Iris pigment epithelial cell (primary cell): ENCODE measurements at places on chromosomes 3 and 15.

DNA sequence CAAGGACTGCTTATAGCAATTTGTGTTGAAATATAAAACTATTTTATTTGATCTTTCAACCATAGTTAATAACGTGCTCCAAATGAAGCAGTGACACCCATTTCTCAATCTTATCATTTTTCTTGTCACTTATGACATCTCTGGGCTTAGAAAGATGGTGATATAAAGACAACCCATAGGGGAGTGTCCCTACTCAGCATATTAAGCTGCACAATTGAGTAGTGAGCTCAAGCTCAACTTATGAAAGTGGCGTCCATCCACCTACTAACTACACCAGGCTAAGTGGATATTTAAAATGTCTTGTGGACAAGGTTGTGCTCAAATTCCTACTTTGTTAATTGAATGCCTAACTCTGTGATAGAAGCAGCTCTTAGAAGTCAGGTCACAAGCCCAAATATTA is 46.7 kb downstream of the SLC9C1 start:
- no peak for DNase-seq

- DNase-seq: no peak
These were observed 19.5 kb upstream of the LAMP3 start for GRCh38 chr3:183182073-183182472.

- peak; percentile 97 for DNase-seq
These were observed 27.9 kb upstream of the TGFBR2 start for GRCh38 chr3:30578479-30578878.

GRCh38 chr15:58331560-58331912 is 100.3 kb upstream of the LIPC start:
- no peak for DNase-seq

DNA sequence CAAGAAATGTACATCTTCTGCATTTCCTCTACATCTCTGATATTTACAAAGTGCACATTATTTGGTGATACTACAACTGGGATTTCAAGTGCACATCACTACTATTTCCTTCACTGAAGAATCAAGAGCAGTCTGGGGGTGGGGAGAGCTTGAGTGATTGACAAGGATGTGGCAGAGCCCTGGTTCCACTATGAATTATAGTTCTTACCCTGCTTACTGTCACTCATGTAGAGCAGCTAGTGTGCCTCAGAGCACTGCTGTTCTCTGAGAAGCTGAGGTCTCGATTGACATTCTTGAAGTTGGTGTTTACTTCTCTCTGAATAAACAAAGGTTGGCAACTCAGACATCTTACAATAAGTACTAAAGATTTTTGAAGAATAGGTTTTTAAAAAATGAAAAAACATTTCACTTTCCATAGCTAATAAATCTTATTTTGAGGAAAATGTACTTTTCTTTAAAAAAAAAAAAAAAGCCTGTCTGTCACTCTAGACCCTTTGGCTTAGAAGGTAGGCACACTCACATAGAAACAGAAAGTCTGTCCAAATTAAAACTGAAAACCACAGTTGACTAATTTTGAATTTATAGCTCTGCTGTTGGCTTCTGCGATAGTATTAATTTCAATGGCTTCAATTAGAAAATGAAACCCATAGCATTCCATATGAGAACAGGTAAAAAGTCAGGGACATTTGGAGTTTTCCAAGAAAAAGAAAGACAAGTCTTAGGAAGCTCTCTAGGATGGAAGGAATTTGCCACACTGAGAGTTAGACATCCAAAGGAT is 5.6 kb downstream of the GREM1 start:
- DNase-seq: no peak

GRCh38 chr3:88863196-88863595 is 244.2 kb upstream of the EPHA3 start:
- DNase-seq: no peak

DNA sequence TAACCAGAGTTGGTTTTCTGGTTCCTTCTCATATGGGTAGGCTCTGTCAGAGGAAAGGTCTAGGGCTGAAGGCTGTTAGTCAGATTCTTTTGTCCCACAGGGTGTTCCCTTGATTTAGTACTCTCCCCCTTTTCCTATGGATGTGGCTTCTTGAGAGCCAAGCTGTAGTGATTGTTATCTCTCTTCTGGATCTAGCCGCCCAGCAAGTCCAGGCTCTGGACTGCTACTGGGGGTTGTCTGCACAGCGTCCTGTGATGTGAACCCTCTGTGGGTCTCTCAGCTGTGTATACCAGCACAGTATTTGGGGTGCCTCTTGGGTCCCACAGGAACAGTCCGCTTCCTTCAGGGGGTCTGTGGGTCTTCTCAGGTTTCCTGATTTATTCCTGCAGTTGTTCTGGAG is 70.8 kb downstream of the PPP2R3A start:
- DNase-seq: no peak

GRCh38 chr3:52119826-52120225 is 34.4 kb downstream of the POC1A start:
- no peak for DNase-seq

GRCh38 chr15:78282324-78282723 is 17.1 kb downstream of the SKIC8 start:
- no peak for DNase-seq

- DNase-seq: no peak
These were observed 5.5 kb downstream of the LYSMD4 start for GRCh38 chr15:99727733-99728132.

- no peak for DNase-seq
These were observed 11.7 kb upstream of the LYZL4 start for GRCh38 chr3:42421818-42422796.

DNA sequence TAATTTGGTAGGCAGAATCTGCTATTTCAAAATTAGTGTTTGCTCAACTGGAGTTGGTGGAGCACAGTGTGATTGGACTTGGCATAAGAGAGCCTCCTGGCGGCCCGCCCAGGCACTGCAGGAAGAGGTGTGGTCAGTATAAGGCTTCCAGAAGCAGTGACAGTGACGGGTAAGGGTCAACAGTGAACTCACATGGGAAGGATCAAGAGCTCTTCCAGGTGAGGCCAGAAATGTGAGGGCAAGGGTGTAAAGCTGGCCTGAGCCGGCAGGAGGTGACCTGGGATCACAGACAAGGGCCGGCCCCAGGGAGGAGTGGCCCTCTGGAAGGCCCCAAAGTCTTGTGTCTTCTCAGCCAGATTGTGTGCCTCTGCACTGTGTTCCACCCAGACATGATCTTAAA is 93.2 kb upstream of the RNF7 start:
- peak; percentile 71 for DNase-seq

GRCh38 chr3:105466495-105467404 is 100.0 kb downstream of the ALCAM start:
- peak; percentile 31 for DNase-seq

DNA sequence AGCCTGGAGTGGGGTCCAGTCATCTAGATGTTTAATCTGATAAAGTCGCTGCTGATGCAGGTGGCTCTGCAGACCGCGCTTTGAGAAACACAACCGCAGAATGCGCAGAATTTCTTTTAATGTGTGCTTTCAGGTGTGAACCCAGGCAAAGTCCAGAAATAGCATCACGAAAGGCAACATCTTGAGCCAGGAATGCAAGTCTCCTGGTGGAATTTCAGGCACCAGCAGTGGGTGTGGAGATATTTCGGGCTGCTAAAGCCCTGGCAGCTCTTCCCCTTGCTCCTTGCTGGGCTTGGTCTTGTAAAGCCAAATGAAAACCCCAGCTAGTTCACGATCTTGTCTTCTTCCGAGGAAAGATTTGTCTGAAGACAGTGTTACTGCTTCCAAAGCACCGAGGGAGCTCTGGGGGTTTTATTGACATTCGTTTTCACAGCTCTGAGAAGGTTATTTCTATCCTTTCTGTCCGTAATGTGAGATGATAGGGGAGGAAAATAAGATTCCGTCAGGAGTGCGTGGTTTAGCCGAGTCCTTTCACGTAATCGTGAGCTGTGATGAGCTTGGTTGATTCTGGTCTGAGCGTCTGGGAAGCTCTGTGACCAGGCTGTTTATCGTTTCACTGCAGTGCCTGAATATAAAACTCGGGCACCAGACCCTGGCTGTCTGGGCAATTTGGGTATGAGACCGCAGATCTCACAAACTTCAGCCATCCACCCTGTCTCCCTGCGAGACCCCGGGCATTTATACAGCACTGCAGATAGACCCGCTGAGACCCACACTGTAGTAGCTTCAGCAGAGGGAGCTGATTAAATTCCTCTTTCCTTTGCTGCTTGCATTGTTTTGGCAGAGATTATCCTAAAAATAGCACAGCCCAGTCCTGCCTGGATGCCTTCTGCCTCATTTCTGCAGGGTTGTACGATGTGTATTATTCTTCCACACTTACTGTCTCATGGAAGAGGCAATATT is 67.0 kb upstream of the SLC25A26 start:
- peak; percentile 50 for DNase-seq

DNA sequence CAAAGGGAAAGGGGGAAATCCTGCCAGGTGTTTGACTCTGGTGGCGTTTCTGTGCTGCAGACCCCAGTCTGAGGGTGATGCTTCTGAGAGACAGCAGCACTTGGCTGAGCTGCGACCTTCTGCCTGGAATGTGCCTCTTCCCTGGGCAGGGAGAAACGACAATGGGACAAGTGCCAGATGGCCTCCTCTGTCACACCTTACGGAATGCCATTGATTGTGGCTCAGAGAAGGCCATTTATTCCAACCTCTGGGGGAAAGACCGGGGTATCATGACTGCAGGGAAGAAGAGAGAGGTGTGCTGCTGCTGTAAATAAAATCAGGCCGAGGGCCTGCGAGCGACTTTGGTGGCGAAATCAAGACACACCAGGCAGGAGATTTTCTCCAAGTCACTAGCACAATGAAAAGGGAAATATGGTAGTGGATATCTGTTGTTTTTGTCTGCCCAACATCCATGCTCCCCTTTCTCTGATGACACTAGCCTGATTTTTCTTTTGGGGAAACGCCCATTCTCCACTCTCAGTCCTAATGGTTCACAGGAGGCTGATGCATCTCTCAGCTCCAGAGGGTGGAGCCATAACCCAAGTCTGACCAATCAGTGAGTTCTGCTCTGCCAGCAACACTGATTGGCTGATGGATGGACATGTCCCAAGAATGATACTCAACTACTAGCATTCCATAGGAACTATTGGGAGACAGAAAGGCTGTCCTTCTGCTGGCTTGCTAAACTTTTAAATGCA is 336.1 kb downstream of the FOXP1 start:
- peak; percentile 67 for DNase-seq

- DNase-seq: no peak
These were observed 17.7 kb downstream of the SEC62 start for GRCh38 chr3:169984292-169984691.

- no peak for DNase-seq
These were observed 35.3 kb upstream of the SNRPN start for GRCh38 chr15:24919446-24919845.

GRCh38 chr3:157135671-157136396 is 24.1 kb downstream of the CCNL1 start:
- peak; percentile 65 for DNase-seq

DNA sequence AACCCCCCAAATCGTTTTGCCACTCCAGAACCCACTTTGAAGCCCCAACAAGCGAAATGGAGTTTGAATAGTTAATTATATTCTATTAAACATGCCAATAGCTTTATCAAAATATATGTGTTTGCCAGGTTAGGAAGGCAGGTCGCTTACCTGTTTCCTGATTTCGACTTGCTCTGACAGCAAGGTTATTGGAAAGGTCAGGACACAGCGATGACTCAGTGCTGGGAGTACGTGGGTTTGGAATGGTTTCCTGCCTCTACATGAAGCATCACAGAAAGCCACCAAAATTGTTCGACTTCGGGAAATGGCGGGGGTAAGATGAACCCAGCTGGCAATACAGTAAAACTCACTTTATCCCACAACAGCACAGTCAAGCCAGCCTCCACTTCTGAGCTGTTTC is 135.6 kb upstream of the ABI3BP start:
- DNase-seq: peak; percentile 23

GRCh38 chr3:72655131-72655551 is 193.1 kb downstream of the SHQ1 start:
- peak; percentile 11 for DNase-seq
